Breast epithelium (tissue), 4 donors: ENCODE measurements at places on chromosomes 12 and 14. TPM values are rescaled to one million over a fixed set of nuclear protein-coding genes. Genes with fewer than 3 reads are reported as not detected.

- no peak for DNase-seq
Observed at GRCh38 chr14:45686771-45687170, 433.8 kb upstream of the MIS18BP1 start.

SAMD15 gene
- 0.32 TPM for total RNA-seq

FAM181A gene
- not detected for total RNA-seq

TMEM121 gene
- 9.2 TPM for total RNA-seq

- no peak for DNase-seq
Observed at GRCh38 chr14:23433457-23433856, 2.0 kb downstream of the MYH7 start.

KLRD1 gene
- total RNA-seq = 2.5 TPM

FAM90A1 gene
- not detected for total RNA-seq

DNA sequence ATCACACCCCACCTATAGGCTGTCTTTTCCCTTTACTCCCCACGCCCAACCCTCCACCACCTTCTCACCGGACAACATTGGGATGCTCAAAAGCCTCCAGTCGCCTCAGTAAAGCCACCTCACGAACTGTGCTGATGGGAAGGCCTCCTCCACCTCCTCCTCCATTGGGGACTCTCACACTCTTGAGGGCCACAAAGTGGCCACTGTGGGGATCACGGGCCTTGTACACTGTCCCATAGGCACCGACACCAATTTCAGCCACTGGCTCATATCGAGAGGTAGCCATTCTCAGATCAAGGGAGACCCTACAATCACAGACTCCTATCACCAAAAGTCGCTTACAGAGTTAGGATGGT, 700 bp downstream of the CDK4 start:
- DNase-seq = no peak

DNA sequence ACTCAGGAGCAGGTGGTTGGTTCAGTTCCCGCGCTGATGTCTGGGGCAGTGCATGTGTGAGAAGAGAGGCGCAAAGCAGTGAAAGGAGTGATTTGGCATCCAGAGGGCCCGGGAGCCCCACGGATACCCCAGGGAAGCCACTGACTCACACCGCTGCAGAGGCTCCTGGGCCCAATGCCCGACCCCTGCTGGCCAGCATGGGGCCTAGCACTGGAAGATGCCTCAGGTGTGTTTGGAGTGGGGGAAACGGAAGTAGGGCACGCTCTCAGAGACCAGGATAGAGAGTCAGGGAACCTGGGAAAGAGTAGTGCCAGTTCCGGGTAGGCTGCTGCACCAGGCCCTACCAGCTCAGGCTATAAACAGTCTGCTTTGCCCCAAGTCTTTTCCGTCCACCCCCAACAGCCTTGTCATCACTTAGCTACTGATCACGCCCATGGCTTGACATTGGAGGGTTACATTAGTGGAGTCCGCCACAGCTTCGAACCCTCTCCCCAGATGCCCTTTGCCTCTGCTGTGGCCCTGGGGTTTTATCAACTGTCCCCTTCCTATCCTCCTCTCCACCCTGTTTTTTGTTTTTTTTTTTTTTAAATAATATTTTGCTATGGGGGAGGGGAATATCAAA, 9.5 kb upstream of the CSAD start:
- DNase-seq = peak; percentile 64

APOLD1 gene
- total RNA-seq = 26.7 TPM

GRCh38 chr14:57182760-57183503, 85.8 kb downstream of the EXOC5 start:
- DNase-seq = no peak

DNA sequence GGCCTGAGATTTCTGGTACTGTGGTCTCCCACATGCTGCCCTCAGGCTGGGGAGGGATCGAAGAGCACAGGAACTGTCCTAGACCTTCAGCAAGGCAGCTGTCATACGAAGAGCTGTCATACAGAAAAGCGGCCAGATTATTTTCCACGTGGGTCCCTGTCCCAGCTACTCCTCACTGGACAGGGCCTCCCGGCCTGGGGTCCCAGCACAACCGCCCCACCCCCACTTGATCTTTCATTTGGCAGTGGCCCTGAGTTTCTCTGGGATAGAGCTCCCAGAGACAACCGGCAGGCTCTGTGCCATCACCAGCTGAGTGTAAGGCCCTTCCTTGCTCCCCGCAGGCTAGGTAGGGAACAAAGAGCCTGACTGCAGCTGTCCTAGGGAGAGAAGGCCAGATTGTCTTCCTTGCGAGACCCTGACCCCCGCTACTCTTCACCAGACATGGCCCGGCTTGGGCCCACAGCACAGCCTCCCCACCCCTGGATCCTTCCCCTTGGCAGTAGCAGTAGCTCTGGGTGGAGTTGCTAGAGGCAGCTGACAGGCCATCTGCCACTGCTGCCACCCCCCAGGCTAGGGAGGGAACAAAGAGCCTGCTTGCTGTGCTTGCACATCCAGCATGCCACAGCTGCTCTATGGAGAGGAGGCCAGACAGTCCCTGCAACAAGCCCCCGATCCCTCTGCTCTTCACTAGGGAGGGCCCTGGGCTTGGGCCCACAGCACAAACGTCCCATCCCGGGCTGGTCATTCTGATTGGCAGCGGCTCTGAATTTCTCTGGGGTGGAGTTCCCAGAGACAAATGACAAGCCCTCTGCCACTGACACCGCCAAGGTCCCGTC, 3.1 kb upstream of the OR4N2 start:
- no peak for DNase-seq

KRT79 gene
- 1.3 TPM for total RNA-seq

GRCh38 chr12:51590347-51591015, 552 bp upstream of the SCN8A start:
- DNase-seq = no peak

CD9 gene
- 91.1 TPM for total RNA-seq

DNA sequence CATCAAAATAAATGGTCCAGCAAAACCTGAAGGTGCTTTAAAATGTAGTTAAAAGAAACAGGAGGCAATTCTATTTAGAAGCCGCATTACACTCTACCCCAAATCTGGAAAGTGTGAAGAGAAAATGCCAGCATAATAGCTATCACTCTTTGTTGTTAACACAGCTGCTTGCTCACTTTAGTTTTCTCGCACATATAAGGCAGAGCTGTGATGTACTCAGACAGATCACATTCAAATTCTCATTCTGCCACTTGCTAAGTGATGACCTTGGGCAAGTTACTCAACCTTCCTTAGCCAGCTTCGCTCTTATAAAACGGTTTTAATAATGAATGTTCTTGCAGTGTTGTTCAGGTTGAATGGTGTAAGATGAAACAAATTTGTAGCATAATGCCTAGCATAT, 56.0 kb upstream of the MGAT4C start:
- DNase-seq = no peak

DNA sequence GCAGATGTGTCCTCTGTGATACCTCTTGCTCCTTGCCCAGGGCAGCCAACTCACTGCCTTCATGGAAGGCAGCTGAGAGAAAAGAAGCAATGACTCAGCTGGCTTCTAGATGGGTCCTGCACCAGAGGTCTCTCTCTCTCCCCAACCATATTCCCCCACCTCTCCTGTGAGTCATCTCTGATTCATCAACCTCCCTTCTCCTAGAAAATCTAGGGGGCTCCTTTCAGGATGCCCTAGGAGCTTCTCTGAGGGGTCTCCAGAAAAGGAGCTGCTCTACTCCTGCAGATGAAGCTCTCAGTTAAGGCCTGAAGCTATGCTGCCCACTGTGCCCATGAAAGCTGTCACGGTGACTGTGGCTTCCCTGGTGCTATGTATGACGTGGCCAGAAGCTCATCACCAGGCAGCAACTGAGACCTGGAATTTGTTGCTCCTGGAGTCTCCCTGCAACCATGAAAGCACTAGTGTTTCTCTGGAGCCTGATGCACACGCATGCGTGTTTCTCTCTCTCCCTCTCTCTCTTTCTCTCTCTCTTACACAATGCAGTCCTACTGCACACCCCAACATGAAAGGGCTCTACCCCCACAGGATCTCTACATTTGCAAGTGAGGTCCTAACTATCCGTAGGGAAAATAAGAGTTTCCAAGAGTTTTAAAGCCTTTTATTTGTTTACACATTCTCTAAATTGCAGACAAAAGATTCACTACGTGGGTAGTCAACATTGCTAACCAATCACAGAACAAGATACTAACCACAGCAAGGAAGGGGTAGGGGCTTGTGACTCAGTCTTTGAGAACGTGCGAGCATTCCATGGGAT, 285.3 kb downstream of the DPF3 start:
- no peak for DNase-seq

- no peak for DNase-seq
Observed at GRCh38 chr14:43894534-43894933, 612.5 kb downstream of the FSCB start.

DNA sequence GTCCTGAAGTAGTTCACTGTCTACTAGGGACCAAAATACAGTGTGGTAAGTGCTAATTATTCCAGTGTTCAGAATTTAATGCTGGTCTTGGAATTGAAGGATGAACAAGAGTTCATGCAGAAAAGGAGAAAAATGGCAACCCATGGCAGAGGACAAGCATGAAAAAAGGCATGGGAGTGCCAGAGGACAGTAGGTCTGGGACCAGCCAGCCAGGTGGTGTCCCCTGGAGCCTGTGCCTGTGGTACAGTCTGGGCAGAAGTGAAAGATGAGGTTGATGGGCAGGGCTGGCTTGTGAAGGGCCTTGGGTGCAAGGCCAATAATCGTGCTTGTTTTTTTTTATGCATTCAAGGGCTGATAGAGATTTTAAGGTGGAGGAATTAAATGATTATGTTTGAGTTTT, 21.0 kb downstream of the C12orf75 start:
- DNase-seq = no peak

INHBC gene
- total RNA-seq = not detected

ASCL1 gene
- 0.15 TPM for total RNA-seq

RASAL1 gene
- total RNA-seq = not detected

DNA sequence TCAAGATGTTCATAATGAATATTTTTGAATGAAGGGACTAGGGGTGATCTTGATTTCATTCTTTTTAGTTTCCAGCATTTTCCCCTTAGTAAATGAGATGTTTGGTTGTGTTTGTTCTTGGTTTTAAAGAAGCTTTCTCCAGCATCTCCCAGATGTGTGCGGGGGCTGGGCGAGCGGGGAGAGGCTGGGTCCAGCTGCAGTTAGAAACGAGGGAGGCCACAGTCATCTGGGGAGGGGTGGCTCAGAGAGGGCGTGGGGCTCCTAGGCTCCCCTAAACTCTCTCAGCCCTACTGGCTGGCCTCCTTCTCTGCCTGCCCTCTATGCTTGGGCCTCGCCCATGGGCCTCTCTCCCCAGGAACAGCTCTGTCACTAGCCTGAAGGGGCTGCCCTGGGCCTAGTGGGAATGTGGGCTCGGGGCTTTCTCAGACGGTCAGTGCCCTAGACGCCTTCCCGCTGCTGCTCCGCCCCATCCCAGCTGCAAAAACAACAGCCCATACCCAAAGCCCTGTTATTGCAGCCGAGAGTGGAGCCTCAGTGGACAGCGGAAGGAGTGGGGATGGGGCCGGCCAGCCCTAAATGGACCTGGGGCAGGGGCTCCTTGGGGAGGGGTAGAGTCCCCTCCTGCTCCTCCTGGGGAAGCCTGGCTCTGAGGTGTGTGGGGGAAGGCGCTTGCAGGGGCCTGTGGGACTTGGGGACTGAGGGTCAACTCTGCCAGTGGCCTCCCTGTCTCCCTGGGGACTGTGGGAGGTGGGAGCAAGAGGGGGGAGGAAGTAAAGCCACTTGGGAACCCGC, 18.3 kb upstream of the EIF2B2 start:
- no peak for DNase-seq

CARMIL3 gene
- total RNA-seq = 0.16 TPM

DNA sequence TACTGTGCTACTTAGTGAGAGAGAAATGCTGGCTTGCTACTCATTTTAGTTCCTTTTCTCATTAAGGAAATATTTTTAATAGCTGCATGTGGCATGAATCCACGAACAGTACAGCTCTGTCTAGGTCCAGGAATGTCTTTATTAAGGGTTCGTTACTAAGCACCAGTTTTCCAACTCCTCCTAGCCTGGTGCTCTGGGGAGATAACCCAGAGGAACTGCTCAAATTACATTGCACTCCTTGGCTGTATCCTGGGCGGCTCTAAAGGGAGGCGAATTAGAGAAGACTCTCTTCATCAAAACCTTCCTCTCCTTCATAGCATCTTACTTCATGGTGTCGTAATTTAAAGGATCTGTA, 101.3 kb downstream of the PPM1A start:
- no peak for DNase-seq

GRCh38 chr12:121175383-121176119, 34.4 kb upstream of the P2RX4 start:
- no peak for DNase-seq

RHEBL1 gene
- total RNA-seq = not detected

DNA sequence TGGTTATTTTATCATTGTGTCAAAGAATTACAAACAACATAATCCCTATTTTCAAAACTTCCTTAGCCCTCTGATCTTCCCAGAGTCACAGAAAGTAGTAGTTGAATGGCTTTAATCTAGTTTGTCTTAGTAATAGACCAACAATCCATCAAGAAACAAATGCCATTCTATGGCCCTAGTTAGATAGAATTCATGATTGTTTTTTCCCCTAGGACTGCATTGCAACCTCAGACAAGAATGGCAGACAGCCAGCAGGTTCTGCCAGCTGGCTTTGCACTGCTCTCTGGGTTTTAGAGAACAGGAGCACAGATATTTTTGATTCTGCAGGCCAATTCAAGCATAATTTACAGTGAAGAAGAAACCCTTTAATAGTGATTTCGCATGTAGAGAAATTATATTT, 33.8 kb downstream of the SYT1 start:
- no peak for DNase-seq

DNA sequence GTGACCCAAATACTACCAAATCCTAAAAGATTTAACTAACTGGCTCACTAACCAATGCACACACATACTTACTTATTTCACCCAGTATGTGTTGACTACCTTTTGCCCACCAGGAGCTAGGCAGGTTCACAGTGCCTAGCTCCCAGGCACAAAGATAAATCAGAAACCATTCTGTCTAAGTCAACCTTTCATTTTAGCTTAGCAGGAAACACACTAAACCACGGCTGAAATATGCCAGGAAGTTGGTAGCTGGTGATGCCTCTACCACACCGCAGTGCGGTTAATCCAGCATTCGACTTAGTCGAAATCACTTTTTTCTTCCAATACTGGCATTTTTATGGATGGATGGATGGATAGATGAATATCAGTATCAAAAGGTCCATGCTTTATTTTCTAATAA, 597.7 kb downstream of the DIO2 start:
- no peak for DNase-seq

GRCh38 chr12:41344776-41345470, 156.8 kb downstream of the PDZRN4 start:
- DNase-seq = no peak

- no peak for DNase-seq
Observed at GRCh38 chr12:6754411-6754810, 1.5 kb upstream of the MLF2 start.

DNA sequence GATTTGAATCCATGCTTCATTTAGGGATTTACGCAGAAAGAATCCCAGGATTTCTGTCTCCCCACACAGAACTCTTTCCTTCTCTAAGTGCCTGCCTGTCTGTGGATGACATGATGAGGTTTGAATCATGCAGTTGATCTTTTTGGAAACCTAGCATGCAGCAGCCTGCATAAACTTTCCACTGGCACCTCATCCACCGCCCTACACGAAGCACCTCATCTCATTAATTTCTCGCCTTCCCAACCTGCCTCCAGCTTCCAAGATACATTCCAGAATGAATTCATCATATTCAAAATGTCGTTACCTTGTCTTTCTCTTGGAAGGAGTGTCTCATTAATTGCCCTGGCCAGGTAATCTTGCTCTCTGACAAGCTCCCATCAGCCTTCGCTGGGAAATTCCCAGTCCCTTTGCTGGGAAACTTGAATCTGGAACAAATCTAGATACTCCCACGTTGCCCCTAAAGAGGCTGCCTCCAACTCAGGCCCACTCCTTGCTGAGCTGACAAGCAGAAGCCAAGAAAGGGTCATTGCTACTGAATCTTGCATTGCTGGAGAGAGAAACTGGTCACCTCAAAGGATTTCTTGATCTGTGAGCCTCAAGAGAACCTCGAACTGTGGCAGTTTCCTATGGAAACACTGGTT, 48.2 kb downstream of the SERPINA3 start:
- DNase-seq = no peak
